ENCODE measurements at places on chromosomes 16 and 17. TPM values are rescaled to one million over a fixed set of nuclear protein-coding genes. Genes with fewer than 3 reads are reported as not detected.

GRCh38 chr17:35212668-35213067 is 18.5 kb upstream of the SLC35G3 start:
- no peak for DNase-seq
- no peaks in the 10 kb centered on the region for H3K36me3 ChIP-seq
- H3K4me3 ChIP-seq: peak overlapping the region; percentile 85
- peak overlapping the region; percentile 93 for H3K27ac ChIP-seq
- H3K4me1 ChIP-seq: peaks cover 70% of the 10 kb centered on the region

- peaks cover 39% of the 10 kb centered on the region for H3K4me1 ChIP-seq
- H3K27ac ChIP-seq: peak overlapping the region; percentile 97
- H3K4me3 ChIP-seq: peak overlapping the region; percentile 94
- DNase-seq: no peak
Measured at GRCh38 chr17:68288375-68288774, 2.6 kb downstream of the SLC16A6 start.

DNA sequence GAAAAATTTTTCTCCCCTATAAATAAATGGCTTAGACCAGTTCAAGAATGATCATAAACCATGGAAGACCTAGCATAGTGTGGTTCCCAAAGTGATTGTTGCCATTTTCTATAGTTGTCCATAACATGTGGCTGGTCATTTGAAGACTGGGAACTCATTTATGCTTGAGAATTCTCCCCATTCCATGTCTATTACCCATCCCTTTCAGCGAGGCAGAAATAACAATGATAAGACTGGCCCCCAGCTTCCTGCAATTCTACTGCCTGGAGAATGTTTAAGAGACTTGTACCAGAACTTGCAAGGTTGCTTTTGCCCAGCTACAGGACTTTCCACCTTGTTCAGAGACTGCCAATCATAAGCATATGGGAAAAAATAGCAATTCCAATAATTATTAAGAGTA is 146.5 kb upstream of the CDH11 start:
- no peaks in the 10 kb centered on the region for H3K27me3 ChIP-seq
- DNase-seq: no peak
- no peak overlapping the region for H3K4me3 ChIP-seq
- H3K36me3 ChIP-seq: no peaks in the 10 kb centered on the region
- H3K4me1 ChIP-seq: no peaks in the 10 kb centered on the region

- no peaks in the 10 kb centered on the region for H3K4me1 ChIP-seq
- DNase-seq: no peak
- H3K36me3 ChIP-seq: no peaks in the 10 kb centered on the region
- no peak overlapping the region for H3K27ac ChIP-seq
- H3K27me3 ChIP-seq: no peaks in the 10 kb centered on the region
- H3K4me3 ChIP-seq: no peak overlapping the region
Measured at GRCh38 chr17:57721967-57722703, 23.0 kb downstream of the CCDC182 start.

DNA sequence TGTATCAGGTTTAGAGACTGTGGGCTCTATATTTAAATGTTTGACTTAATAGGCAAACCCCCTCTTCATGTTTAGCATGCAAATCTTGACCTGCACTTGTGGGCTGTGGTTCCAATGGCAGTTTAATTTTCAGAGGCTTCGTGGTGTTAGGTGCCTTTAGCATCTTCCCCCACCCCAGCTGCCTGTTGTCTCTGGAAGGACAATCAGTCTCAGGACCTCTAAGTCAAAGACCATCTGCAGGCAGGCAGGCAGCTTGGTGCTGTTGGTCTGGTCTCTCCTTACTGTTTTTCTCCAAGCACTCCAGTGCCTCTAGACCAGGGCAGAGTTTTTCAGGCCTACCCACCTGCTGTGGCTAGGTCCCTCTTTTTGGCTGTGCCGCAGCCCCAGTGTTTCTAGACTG is 990.4 kb downstream of the CDH11 start:
- no peak overlapping the region for H3K27ac ChIP-seq
- no peaks in the 10 kb centered on the region for H3K4me1 ChIP-seq
- no peaks in the 10 kb centered on the region for H3K27me3 ChIP-seq
- H3K36me3 ChIP-seq: no peaks in the 10 kb centered on the region
- DNase-seq: no peak

The LRRC36 gene
- not detected for total RNA-seq

The HSF4 gene
- total RNA-seq: 34.4 TPM

The ZSCAN10 gene
- 0.81 TPM for total RNA-seq
